ENCODE measurements at places on chromosomes 13 and 19.

DNA sequence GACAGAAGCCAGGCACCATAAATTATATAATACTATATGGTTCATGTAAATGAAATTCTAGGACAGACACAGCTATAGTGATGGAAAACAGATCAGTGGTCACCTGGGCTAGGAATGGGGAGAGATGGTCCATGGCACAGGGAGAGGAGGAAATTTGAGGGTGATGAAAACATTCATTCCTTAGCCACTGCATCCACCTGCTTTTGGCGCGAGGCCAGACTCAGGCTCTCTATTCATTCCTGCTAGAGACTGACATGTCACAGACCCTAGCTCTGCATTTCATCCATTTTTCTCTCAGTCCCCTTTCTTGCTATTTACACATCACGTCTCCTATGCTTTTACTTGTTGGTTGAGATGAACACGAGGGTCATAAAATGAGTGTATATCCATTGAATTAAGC is 628.3 kb upstream of the SLC10A2 start:
- DNase-seq = no peak

DNA sequence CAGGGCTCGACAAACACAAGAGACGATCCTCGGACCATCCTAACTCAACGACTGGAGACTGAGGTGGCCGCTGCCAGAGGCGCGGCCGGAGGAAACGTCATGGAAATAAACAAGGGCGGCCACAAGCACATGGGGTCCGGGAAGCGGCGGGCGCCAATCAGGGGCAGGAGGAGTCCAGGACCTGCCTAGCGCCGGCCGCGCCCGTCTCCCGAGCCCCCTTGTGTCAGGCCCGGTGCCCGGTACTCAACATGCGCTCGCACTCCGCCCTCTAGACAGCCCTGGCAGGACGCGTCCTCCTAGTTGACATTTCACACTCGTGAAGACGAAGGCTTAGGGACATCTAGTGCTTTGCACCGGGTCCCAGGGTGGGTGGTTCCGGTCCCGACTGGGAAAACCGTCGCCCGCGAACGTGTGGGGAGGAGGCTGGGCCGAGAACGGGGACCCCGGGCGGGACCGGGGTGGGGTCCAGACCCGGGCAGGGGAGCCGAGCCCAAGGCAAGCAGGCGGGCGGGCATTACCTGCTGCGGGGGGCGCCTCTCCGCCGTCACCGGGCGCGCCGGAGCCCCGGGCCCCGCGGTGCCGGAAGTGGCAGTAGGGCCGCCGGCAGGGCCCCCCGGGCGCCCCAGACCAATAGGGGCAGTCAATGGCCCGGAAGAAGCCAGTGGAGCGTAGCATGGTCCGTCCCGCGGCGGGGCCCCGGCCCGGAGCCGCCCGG is 442 bp downstream of the REXO1 start:
- no peak for DNase-seq

- DNase-seq = no peak
Observed at GRCh38 chr13:109401307-109401706, 385.1 kb downstream of the IRS2 start.

DNA sequence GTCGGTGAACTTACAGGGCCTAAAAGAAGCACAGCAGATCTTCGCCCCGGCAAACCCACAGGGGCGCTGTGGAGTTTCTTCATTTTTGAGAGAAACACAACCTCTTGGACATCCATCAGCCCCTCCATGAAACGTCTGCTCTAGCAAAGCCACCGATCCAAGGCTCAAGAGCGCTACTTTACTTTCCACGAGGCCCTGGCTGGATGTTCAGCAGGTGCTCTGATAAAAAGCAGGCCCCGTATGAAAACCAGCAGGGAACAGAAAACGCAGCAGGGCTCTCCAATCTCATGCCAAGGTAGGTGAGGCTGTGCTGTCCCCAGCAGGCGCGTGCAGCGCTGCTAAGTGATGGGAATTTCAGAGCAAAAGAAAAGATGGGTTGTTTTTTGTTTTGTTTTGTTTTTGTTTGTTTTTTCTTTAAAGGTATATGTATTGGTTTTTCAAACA is 86.7 kb downstream of the IRS2 start:
- DNase-seq = no peak

DNA sequence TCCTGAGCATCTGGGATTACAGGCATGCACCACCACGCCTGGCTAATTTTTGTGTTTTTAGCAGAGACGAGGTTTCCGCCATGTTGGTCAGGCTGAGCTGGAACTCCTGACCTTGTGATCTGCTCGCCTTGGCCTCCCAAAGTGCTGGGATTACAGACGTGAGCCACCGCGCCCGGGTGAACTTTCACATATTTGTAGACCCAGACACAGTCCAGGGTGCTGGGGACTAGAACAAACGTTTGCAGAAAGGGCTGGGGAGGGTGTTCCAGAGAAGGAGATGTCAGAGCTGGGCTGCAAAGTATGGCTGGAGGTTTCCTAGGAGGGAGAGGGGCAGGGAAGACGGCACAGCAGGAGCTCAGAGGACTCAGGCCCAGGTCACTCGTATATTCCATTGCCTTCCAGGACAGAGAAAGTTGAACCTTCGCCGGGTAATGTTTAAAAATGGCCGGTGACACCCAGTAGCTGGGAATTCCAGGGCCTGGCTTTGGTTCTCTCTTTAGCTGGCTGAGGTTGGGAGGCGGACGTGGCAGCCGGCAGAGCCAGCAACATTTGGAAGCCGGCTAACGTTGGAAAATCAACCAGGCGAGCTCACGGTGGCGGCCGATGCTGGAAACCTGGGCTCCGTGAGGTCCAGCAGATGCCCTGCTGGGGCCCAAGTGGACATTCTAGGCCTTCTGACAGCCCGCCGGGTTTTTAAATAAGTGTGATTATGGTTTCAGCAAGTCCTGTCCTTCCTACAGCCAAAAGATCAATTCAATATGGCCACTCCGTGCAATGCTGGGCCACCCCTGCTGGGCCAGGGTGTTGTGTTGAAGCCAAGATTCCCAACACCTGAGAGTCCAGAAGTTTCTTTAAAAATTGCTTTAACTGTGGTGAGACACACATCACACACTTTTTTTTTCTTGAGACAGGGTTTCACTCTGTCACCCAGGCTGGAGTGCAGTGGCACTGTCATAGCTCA is 41.5 kb downstream of the NFIC start:
- no peak for DNase-seq

DNA sequence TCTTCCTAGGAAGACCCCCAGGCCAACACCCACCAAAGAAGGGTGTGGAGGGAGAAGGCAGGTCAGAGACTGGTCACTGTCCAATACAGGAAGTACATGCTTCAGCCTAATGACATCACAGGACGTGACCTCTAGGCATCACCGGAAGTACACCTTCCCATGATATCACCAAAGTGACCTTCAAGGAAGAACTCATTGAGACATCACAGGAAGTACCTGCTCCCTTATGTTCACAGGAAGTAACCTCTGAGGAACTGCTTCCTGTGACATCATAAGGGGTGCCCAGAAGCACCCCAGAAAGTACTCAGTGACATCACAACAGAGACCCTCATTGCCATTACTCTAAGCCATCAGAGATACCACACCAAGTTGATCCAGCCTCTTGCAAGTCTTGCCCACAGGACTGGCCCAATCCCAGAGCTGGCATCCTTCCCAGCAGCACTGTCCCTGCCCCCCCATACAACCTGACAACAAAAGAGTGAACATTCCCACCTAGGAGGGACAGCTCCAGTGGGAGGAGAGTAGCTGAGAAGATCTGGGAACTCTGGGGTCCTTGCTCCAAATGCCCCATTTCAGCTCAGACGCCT is 24.2 kb upstream of the NANOS2 start:
- no peak for DNase-seq

DNA sequence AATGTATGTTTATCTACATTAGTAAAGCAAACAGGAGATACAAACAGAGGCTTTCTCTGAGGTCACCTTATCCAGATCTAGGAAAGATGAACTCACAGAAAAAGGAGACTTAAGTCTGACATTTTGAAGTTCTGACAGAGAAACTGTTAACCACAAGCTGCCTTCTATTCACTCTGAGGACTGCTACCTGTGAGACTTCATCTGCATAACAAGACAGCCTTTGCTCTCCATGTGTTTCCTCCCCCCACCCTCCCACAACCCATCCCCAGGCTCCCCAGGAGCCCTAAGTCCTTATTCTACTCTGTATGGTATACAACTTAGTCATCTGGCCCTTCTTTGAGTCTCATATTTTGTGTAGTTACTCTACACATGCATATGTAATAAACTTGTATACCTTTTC is 699.0 kb downstream of the FGF9 start:
- DNase-seq = no peak

DNA sequence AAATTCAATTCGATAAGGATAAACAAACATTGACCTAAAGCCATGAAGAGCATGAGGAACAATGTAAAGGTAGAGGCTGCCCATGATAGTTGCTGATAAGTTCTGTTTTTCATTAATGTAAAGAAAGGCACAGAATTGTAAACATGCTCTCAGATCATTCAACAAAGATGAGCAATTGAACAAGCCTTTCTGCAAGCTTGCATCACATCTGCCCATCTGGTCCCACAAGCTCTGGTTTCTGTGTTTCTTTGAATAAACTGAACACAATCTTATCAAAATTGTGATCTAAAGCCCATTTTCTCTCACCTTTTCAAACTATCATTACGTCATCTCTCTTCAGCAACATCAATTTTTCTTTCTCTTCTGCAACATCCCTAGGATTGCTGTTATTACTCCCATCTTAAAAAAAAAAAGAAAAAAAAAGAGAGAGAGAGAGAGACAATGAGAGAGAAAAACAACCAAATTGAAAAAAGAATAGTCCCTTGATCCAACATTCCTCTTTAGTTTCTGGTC is 487.2 kb upstream of the GPC6 start:
- DNase-seq = peak; percentile 39

DNA sequence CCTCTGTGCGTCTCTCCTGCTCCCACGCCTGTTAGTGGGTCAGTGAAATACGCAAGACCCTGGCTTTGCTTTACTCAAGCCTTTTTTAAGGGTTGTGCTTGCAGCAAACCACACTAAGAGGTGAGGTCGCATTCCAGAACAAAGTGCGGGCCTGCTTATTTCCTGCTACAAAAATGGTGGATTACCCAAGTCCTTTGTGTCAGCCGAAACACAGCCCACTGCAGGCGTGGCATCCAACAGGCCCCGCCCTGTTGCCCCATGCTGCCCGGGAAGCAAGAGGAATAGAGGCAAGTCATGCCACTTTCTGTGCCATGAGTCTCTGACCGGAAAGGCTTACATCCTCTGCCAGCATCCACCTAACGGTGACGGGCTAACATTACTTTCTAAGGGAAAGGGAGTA is 7.7 kb upstream of the IRS2 start:
- no peak for DNase-seq

All from NCI-H2171 (cell line).